ENCODE measurements at places on chromosomes 5 and 9.

- no peak for DNase-seq
Observed at GRCh38 chr5:151195622-151196021, 28.3 kb downstream of the CCDC69 start.

DNA sequence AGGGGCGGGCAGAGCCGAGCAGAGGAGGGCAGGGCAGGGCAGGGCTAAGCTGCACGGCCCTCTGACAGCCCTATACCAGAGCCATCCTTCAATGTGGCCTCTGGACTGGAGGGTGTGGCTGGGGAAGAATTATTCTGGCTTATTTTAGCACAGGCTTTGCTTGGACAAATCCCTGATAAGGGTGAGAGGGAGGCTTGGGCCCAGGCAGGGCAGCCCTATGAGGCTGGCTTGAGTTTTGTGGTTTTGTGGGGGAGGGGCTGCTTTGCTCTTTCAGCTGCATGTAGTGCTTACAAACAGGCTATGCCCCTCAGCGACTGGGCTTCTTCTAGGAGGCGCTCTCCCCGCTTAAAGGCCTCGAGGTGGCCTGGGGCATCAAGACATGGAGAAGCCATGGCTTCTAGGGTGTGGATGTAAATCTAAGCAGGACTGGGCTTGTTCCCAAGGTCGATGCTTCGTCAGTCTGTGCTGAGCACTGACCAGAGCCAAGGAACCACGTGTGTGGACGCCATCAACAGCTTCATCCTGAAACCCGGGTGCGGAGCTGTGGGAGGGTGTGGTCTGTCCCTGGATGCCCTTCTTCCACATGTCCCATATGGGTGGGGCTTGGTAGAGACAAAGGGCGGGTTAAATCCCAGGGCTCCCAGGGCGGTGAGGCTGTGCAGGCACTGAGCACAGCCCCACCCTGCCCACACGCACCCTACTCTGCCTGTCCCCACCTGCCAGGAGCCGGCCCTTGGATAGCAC, 45.7 kb upstream of the IPPK start:
- DNase-seq, result peak; percentile 97

DNA sequence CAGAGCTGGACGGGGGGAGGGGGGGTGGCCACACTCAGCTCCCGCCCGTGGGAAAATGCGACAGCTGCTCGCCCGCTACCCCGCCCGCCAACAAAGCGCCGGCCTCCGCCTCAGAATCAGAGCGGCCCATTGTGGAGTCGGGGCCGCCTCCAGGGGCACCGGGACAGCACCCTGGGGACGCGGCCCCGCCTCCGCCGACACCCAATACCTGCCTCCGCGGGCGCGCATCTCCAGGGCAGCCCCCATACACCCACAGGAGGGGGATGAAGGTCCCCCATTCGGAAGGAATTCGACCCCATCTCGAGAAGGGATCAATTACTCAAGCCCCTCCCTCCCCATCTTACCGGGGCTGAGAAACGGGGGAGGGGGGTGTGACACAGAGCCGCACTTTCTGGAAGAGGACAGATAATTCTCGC, 1.3 kb downstream of the NOTCH1 start:
- DNase-seq, result no peak

DNA sequence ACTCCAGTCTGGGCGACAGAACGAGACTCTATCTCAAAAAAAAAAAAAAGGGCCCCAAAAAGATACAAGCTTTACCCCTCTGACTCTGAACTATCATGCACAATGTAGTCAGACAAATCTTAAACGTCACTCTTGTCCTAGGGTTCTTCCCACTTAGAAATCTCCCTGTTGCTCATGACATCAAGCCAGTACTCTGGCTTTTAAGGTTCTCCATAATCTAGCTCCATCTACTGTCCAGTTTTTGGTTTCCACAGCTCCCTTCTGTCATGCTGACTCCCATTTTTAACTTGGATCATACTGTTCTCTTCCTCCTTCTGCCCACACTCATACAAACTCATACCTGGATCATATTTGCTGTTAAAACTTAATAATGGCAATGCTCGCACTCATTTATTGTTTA, 156.7 kb upstream of the TLX3 start:
- DNase-seq, result peak; percentile 52

GRCh38 chr5:31303688-31304087, 110.2 kb downstream of the CDH6 start:
- DNase-seq, result no peak

DNA sequence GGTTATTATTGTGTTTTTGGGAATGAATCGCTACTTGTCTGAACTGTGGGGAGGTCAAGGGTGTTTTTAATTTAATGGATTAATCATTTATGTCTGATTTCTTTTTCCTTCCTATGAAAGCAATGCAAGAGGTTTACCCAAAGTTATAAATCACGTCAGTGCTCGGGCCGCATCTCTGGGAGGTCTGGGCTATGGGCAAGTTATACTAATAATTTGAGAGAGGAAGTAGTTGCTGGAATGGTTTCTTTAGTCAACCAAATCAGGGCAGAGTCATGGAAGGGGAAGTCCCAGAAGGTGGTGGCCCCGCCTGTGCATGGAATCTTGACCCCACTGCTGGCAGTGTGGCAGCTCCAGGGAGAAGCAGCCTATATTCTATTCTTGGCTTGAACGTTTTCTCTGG, 180.2 kb downstream of the HSPA4 start:
- DNase-seq, result peak; percentile 48

DNA sequence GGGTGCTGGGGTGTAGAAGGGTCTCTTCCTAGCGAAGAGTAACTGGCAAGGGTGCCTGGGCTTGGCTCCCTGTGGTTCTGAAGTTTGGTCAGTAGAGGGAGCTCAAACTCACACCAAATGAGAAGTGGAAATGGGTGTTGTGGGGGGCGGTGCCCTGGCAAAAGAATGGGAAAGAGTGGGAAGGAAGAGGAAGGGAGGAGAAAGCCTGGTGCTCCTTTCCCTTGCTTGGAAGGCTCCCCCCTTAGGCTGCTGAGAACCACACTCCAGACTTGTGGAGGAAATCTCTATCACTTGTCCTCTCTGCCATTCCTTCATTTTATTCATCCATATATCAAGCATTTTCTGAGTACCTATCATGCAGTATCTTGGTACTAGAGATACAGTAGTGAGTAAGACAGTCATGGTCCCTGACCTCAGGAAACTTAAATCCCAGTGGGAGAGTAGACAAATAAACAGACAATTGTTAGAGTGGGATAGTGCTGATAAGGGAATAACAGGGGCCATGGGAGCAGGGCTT, 13.0 kb downstream of the SLC4A9 start:
- DNase-seq, result peak; percentile 74

- DNase-seq, result peak; percentile 25
Observed at GRCh38 chr5:103207653-103208052, 50.9 kb upstream of the MACIR start.

- DNase-seq, result no peak
Observed at GRCh38 chr9:90445391-90445790, 197.2 kb downstream of the DIRAS2 start.

DNA sequence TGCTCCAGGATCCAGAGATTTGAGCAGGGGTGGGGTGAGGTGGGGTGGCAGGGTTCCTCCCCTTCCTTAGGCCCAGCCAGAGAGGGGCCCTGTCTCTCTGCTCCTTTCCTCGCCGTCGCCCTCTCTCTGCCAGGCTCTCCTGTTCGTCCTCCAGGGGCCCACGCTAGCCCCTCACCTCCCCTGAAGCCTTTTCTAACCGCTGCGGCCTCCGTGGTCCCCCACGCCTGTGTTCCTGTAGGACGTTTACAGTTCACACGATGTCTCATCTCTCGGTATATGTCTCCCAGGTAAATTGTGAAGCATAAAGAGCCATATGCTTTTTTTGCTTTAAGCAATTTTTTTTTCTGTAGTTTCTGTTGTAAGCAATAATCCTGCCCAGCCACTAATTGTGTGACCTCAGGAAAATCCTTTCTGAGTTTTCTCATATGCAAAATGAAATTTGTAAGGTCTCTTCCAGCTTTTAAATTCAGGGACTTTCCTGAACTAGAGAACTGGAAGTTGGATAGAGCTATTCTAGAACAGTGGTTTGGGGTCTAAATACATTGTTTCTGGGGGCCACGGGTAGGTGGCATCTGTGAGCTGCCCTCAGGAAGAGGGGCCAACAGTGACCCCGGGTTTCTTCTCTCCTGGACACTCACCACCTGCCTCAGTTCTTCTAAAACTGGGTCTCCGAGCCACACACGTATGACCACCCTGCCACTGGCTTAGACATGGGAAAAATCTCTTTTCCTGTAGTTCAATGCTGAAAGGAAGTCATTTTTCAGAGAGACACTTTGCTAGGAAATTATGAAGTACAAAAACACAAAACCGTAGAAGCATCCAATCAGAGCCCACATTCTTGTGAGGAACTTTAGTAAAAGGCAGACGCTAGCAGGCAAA, 50.2 kb upstream of the ZNF366 start:
- DNase-seq, result no peak

DNA sequence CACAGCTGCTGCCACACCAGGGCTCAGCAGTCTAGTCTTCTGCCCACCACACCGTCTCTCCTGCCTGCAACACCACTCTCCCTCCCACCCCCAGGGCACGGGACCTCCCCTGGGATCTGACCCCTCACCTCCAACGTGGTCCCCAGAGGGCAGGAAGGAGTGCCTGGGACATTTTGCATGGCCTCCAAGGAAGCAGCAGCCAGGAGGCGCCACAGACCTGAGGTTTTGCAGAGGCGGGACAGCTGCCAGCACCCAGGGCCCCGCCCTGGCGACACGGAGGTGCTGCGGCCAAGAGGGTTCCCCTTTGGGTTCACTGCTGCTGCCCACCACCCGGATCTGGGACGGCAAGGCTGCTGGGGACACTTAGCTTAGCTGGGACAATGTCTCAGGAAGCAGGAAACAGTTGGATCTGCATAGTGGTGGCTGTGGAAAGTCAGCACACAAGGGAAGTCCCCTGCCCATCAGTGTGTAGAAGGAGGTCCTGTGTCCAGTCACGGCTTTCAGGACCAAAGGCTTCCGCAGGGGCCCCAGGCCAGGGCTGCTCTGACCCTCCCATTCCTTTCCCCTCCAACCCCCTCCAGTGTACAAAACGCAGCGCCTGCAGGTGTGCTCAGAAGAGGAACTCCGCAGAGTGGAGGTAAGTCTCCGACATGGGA, 13.8 kb downstream of the PROP1 start:
- DNase-seq, result no peak

All from epithelial cell of esophagus (primary cell).